ENCODE measurements at places on chromosomes 7 and 10.

- DNase-seq: no peak
Measured at GRCh38 chr7:120460949-120461348, 188.0 kb downstream of the KCND2 start.

- no peak for DNase-seq
Measured at GRCh38 chr7:127981965-127982364, 49.3 kb downstream of the LRRC4 start.

- no peak for DNase-seq
Measured at GRCh38 chr7:127064-127598, 65.2 kb upstream of the FAM20C start.

DNA sequence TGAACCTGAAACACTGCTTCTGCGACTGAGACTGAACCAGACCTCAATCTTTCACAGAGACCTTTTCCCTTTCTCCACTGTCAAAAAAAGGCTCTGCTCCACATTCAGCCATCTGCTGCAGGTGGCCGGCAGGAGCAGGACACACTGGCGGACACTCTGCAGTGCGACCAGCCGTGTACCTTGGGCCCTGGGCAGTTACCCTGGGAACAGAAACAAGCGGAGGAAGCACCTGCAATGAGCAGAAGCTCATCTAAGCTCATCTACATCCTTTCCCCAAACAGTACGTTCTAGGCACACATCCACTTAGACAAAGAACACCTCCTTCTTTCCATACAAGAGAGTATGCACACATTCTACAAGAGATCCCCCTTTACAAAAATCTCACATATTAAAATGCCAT lies 22.8 kb downstream of the VOPP1 start:
- no peak for DNase-seq

GRCh38 chr7:99061001-99061776 lies 82.7 kb downstream of the SMURF1 start:
- DNase-seq: no peak

DNA sequence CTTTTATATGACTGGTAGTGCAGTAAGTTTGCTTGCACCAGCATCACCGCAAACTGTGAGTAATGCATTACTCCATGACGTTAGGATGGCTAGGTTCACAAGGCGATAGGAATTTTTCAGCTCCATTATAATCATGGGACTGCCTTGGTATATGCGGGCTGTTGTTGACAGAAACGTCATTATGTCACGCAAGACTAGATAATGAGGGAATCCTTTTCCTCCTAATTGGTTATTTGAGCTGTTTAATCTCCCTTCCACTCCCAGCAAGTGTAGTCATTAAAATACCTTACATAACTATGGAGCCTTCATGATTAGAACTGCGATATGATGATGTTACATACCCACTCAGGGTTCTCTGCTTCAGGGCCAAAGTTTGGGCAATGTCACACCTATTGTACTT lies 17.3 kb downstream of the KLLN start:
- DNase-seq: no peak

- DNase-seq: no peak
Measured at GRCh38 chr7:44431091-44431608, 59.3 kb downstream of the NUDCD3 start.

- no peak for DNase-seq
Measured at GRCh38 chr7:113109718-113110117, 8.6 kb downstream of the SMIM30 start.

DNA sequence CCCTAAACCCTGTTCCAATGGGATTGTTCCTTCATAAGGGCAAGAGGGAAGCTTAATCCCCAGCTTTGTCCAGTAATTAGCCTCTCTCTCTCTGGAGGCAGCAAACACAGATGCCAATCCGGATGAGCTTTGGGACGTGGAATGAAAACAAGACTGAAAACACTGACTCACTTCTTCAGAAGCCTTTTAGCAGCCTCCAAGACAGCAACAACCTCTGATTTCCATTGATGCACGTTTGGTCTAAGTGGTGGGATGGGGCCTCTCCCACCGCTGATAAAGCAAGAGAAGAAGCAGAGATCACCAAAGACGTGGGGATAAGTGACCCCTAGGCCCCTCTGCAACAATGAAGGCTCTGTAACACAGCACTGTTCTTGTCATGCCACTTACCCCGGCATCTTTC lies 5.8 kb upstream of the GFRA1 start:
- no peak for DNase-seq

- DNase-seq: no peak
Measured at GRCh38 chr7:157782041-157782440, 445.2 kb downstream of the DNAJB6 start.

GRCh38 chr7:21996641-21997040 lies 50.9 kb upstream of the CDCA7L start:
- no peak for DNase-seq

- no peak for DNase-seq
Measured at GRCh38 chr10:112637901-112638300, 190.9 kb downstream of the VTI1A start.

GRCh38 chr10:84412482-84412881 lies 84.1 kb downstream of the CCSER2 start:
- no peak for DNase-seq

DNA sequence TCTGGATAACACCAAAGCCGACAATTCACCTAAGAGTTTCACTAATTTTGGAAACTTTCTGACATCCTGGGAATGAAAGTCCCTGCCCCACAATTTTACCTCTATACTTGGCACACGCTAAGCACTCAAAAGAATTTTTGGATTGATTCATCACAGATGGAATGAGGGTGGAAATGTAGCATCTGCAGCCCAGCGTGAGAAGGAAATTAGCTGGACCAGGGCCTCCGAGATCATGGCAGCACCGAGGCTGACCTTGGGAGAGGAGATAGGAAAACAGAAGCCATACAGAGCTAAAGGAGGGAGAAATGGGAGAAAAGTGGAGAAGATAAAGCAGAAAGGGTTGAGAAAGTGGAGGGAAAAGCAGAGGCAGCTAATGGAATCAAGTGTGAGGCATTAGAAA lies 606.6 kb upstream of the DPP6 start:
- DNase-seq: no peak

DNA sequence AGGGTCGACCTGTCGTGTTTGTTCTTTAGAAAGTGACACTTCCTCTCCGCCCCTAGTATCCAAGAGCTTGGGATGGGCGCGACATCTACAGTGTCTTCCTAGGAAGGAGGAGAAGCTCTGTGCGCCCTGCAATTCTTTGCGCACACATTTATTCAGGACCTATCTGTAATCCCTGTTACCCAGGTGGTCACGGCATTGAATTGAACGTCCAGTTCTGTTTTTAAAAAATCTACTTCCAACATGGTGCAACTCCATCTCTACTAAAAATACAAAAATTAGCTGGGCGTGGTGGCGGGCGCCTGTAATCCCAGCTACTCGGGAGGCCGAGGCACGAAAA lies 606 bp upstream of the LAMB1 start:
- DNase-seq: no peak

DNA sequence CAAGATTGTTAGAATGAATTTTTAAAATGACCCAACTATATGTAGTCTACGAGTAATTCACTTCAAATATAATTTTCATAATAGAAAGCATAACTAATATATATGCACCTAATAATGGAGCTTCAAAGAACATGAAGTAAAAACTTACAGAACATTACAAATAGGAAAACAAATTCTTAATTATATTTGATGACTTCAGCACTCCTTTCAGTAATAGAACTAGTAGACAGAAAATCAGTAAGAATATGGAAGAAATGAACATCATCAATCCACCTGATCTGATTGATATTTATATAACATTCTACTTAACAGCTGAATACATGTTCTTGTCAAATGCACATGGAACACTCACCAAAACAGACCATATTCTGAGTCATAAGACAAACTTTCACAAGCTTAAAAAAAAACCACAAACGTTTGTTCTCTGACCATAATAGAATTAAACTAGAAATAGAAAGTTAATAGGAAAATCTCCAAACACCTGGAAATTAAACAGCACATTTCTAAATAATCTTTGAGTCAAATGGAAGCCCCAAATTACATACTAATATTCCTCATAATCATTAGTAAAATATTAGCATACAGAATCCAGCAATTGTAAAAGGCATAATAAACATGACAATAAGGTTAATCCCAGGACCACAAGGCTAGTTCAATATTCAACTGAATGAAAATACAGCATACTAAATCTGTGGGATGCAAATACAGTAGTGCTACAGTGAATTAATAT lies 48.0 kb downstream of the BRAF start:
- DNase-seq: no peak

GRCh38 chr7:131932271-131932670 lies 375.8 kb upstream of the PODXL start:
- no peak for DNase-seq

DNA sequence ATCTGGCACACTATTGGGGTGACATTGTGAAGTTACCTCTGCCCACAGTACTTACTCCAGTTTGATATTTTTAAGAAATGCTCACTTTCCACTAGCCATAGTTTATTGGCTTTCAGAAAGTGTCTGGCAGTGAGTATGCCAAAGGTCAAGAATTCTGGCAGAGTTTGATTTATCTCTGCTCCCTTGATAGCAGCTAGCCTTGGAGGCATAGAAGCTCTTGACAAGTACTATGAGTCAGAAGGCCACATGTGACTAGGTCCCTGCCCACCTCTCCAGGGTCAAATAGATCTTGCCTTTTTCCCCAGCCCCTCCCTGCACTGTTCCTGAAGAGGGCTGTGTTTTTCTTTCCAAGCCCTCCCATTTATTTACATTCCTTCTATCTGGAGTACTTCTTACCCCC lies 202.2 kb downstream of the AUTS2 start:
- peak; percentile 16 for DNase-seq

DNA sequence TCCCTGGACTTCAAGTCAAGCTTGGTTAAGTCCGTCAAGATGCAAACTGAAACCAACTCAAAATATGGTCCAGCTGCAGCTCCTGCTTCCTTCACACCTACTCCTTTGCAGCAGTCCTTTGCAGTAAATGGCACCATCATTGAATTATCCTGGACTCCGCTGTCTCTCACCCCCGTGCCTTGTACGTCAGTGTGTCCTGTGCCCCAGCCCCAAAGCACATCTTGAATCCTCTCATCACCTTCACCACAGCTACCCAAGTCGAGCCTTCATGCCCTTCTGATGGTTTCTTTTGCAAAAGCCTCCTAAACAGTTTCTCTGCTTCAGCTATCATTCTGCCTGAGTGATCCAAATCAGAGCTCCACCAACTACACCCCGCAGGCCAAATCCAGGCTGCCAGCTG lies 88.4 kb upstream of the LEP start:
- no peak for DNase-seq

DNA sequence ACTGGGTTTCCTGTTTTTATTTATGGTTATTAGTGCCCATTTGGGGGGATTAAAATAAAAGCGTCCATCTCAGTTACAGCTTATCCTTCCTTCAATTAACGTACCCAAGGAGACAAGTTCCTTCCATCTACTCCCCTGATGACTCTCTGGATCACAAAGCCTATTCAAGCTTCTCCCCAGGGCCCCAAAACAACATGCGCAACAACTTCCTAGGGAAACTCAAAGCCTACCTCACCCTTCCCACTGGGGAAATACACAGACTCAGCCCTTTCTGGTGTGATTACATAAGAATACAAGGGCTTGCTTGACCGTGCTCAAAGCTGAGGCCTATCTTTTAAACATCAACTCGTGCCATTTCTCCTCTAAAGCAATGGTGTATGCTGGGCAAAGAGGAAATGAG lies 112.4 kb downstream of the CDK6 start:
- DNase-seq: no peak

- no peak for DNase-seq
Measured at GRCh38 chr10:60224066-60224705, 165.5 kb downstream of the ANK3 start.

GRCh38 chr10:20882091-20882490 lies 15.0 kb downstream of the NEBL start:
- DNase-seq: no peak

DNA sequence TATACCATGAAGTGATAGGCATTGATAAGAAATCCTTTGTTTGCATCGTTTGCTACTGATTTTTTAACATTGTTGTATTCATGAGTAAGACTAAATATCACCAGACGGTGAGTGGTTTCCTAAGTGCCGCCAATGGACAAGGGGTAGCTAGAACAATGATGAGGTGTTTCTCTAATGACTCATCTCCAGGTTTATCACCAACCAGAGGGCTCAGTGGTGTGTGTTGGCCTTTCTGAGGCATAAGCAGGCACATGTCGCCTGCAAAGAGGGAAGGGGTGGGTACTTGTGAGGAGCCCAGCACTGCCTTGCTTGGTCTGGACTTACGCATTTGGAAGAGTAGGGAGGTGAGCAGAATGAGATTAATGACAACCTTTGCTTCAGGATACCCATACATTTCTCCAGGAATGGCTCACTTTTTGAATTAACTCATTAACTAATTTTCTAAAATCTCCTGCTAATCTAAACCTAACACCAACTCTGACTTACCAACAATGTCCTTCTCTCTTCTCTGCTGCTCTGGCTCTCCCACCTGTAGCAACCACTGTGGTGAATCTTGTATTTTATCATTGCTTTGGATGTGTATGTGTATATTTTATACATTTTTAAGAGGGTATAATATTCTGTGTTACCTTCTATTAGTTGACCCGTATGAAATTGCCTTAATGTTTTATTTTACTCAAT lies 722.6 kb downstream of the GRID1 start:
- no peak for DNase-seq

DNA sequence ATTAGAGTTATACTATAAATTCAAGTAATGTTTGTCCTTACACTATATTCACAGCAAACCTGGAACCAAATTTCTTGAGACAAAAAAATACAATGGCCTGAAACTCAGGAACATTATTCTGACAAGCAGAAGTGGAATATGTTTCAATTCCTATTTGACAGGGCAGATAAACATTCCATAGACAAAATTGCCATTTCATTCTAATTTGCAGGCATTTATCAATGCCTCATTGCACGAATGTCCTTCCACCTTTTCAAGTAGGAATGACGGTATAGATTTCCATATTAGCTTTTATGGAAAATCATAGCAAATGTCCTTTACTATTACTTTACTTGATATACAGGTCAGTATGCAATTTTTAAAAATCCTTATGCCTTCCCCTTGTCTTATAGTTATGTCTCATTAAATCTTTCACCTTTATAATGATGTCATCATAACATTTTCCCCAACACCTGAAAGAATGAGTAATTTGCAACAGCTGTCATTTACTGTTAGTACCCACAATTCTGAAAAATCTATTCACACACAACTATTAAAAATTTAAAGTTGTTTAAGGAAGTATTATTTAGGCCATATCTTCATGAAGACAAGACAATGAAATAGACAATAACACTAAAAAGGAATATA lies 299.7 kb upstream of the SEMA3C start:
- no peak for DNase-seq

DNA sequence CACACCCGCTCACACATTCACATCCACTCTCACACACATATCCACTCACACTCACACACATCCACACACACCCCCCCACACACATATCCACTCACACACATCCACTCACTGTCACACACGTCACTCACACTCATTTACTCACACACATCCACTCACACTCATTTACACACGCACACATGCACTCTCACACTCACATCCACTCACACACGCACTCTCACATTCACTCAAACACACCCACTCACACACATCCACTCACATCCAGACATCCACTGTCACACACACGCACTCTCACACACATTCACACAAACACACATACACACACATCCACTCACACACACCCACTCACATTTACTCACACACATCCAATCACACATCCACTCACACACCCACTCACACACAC lies 18.3 kb downstream of the PWWP2B start:
- DNase-seq: no peak

Measured in DMS79 treated with DMSO at 0.1 percent for 48 hours (cell line).